ENCODE measurements at places on chromosomes 16 and 17.
A peak's percentile ranks its signal among the peaks of the same experiment; 100 is the strongest.

- peak overlapping the region; percentile 72 for H3K4me3 ChIP-seq
- no peaks in the 10 kb centered on the region for H3K36me3 ChIP-seq
- H3K27ac ChIP-seq: peak overlapping the region; percentile 94
- H3K4me1 ChIP-seq: no peaks in the 10 kb centered on the region
- H3K27me3 ChIP-seq: no peaks in the 10 kb centered on the region
Observed at GRCh38 chr17:16652847-16653366, 743 bp downstream of the ZNF624 start.

DNA sequence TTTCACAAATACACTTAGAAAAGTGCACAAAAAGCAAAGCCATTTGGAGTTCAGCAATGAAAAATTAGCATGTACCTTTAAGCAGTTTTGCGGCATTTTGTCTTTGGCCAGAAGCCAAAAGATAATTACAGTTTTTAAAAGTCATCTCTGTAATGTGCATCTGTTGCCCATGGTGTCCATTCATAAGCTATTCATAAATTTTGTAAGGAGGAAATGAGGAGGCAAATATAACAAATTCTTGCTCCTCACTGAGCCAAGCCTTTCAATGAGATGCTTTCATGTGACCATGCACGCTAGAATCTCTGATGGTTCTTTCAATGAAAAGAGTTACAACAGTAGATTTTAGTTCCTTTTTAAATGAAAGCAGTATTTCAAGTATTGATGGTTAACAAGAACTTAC is 247.1 kb upstream of the MON1B start:
- H3K4me3 ChIP-seq: no peak overlapping the region
- no peaks in the 10 kb centered on the region for H3K27me3 ChIP-seq
- no peaks in the 10 kb centered on the region for H3K36me3 ChIP-seq
- no peak for DNase-seq

DNA sequence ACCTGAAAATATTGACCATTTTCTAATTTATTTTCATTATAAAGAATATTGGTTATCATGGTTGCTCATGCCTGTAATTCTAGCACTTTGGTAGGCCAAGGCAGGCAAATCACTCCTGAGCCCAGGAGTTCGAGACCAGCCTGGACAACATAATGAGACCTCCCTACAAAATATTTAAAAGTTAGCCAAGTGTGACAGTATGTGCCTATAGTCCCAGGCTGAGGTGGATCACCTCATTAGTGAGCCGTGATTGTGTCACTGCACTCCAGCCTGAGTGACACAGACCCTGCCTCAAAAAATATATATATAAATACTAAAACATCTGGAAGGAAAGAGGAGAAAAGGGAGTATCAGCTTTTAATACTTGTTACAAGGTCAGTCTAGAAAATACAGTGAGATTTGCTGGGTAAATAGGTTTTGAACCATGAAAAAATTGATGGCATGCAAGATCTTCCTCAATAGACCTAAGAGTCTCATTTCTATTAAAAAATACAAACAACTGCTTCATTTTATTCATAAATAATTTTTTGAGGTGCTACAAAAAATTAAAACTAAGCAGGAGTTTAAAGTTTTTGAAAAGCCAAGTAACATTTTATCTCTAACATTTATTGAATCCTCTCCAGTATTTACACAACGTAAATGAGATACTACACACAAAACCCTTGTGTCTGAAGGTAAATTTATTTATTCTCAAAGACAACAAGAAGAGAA is 47.7 kb downstream of the TUBD1 start:
- no peaks in the 10 kb centered on the region for H3K36me3 ChIP-seq
- peaks cover 19% of the 10 kb centered on the region for H3K4me1 ChIP-seq
- peak overlapping the region; percentile 97 for H3K27ac ChIP-seq
- no peaks in the 10 kb centered on the region for H3K27me3 ChIP-seq

DNA sequence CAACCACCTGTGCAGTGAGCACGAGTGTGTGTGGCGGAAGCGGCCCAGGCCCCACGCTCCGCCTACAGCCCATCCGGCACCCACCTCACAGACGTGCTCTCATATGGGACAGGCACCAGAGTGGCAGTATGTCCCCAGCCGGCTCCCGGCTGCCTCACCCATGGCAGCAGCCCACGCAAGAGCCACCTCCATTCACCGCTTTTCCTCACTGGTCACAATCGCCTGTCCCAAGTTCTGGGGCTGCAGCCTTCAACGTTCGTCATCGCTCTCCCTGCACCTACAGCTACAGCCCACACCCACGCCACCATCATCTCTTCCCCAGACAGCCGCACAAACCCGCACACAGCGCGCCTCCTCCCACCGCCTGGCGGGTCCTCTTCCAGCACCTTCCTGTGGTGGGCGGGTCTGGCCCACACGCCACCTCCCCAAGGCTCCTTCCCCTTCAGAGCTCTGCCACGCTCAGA is 17.5 kb upstream of the TRAP1 start:
- no peaks in the 10 kb centered on the region for H3K4me1 ChIP-seq
- no peak for DNase-seq
- H3K36me3 ChIP-seq: no peaks in the 10 kb centered on the region

DNA sequence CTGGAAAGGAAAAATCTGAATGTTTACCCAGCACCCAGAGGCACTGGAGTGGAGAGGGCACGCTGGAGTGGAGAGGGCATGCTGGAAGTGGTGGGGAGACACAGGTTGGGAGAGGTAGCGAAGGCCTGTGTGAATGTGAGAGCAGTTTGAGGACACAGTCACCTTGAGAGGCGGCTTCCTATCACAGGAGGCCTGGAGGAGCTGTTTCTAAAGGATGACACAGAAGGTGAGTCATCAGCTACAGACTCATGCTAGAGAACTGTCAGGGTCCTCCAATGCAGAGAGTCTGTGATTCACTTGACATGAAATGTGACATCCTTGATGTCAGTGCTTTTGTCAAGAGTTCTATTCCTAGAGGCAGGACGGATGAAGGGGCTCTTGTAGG is 13.8 kb downstream of the CTRL start:
- H3K36me3 ChIP-seq: no peaks in the 10 kb centered on the region
- H3K4me3 ChIP-seq: no peak overlapping the region
- no peak overlapping the region for H3K27ac ChIP-seq
- no peaks in the 10 kb centered on the region for H3K27me3 ChIP-seq
- DNase-seq: no peak
- no peaks in the 10 kb centered on the region for H3K4me1 ChIP-seq

DNA sequence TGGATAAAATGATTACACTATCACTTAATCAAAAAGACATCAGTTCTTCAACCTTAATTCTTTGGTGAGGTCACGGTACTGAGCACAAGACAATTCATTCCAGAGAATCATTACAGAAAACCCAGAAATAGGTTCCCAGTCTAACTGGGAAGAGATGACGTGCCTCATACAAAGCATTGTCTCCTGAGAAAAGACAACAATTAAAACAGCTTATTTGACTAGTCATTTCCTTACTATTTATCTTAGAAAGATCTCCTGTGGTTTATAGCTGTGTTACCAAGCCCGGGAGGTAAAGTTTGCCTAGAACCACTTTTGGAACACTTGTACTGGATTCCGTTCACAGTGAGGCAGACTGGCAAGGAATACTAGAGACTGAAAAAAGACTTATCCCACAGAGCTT is 5.1 kb downstream of the PHF12 start:
- DNase-seq: no peak
- H3K4me3 ChIP-seq: no peak overlapping the region
- no peaks in the 10 kb centered on the region for H3K36me3 ChIP-seq
- H3K27ac ChIP-seq: peak overlapping the region; percentile 34

DNA sequence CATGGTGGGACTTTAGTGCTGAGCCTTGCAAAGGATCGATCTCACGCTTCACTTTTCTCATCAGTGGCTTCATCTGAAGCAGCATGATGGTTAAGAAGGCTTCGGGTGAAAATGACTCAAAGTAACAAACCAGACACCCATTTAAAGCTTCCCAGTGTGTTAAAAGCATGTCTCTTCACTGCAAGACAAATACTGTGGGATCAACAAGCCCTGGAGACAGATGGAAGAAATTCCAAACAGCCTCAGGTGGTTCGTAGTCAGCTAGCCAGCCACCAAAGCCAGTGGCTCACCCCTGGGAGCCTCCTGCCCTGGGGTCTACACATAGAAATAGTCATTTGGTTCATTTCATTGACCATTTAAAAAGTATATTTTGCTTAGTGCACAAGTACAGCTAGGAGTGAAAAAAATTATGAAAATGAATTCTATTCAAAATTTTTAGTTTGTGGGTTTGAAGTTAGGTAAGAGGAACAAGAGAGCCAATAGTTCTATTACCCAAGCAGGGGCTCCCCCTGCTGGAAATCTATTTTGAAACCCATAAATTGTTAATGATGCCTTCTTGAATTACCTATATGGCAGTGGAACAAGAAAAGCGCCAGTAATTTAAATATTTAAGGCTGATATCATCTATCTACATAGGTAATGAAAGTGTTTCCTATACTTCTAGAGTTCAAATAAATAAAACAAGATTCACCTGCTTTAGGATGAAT is 51.6 kb downstream of the PMP22 start:
- no peaks in the 10 kb centered on the region for H3K4me1 ChIP-seq
- no peaks in the 10 kb centered on the region for H3K36me3 ChIP-seq
- no peak for DNase-seq
- H3K27ac ChIP-seq: no peak overlapping the region
- no peak overlapping the region for H3K4me3 ChIP-seq
